ENCODE measurements at places on chromosomes 4 and X. TPM values are rescaled to one million over a fixed set of nuclear protein-coding genes. Genes with fewer than 3 reads are reported as not detected.
A peak's percentile ranks its signal among the peaks of the same experiment; 100 is the strongest.

- no peak for DNase-seq
Measured at GRCh38 chr4:156538651-156539257, 432.8 kb downstream of the PDGFC start.

Gene NHSL2
- 2.3 TPM for total RNA-seq

- peak; percentile 33 for DNase-seq
Measured at GRCh38 chrX:97563531-97564133, 679.9 kb downstream of the RPA4 start.

DNA sequence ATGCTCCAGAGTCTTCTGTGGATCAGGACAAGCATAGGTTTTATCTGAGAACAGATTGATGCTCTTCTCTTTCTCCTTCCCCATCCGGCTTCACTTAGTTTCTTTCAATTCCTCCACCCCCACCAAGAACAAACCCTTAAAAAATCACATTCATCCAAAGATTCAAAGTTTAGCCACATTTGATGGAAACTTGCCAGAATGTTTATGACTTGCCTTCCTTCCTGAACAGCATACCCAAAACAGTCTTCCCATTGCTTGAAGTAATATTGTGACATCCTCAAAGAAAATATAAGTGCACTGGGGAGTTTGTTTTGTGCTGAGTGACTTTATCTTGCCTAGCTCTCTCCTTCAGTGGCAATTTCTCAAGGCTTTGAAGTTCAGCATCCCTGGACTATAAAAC is 83.0 kb downstream of the MAGEB17 start:
- no peak for DNase-seq

GRCh38 chrX:45164995-45165394 is 35.7 kb downstream of the DIPK2B start:
- DNase-seq, result no peak

DNA sequence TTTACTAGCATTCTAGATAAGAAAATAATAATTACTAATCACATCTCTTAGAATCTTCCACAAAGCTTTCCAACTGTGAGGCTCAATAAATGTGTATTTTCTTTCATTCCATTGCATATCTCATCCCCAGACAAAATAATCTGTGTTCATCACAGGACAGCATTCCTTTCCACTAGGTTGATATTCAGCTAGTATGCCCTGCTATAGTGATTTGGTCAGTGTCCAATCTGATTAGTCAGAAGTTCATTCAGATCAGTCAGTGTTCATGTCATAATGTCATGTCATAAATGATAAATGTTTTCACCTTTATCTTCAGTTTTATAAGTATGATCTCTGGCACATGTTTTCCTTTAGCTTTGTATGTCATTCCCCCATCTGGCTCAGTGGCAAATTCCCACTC is 611.4 kb downstream of the KCTD8 start:
- DNase-seq, result no peak

- DNase-seq, result no peak
Measured at GRCh38 chr4:54840430-54840829, 182.7 kb downstream of the KIT start.

GRCh38 chr4:80107374-80107773 is 34.3 kb upstream of the ANTXR2 start:
- no peak for DNase-seq

DNA sequence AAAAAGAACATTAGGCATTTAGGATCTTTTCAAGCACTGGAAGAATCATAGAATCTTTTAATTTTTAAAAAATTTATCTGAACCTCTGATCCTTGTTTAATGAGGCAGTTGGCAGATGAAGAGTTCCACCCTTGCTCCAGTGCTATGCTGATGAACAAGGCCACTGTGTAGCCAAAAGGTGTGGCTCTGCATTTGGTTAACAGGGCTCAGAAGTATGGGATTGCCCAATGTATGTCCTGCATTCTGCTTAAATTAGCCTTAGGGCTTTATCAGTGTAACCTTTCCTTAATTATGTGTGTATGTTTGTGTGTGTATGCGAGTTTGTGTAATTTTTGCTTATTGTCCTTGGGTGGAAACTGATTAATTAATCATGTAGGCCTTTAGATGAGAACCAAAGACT is 43.3 kb upstream of the PPM1K start:
- DNase-seq, result no peak

GRCh38 chr4:8842614-8843013 is 29.0 kb downstream of the HMX1 start:
- no peak for DNase-seq

GRCh38 chrX:152136312-152136711 is 2.1 kb downstream of the MAGEA10 start:
- no peak for DNase-seq

Gene GLRA3
- not detected for total RNA-seq

Gene MAGEA2
- 7.7 TPM for total RNA-seq

GRCh38 chrX:97332963-97333362 is 449.3 kb downstream of the RPA4 start:
- DNase-seq, result no peak

Gene SOX3
- not detected for total RNA-seq

DNA sequence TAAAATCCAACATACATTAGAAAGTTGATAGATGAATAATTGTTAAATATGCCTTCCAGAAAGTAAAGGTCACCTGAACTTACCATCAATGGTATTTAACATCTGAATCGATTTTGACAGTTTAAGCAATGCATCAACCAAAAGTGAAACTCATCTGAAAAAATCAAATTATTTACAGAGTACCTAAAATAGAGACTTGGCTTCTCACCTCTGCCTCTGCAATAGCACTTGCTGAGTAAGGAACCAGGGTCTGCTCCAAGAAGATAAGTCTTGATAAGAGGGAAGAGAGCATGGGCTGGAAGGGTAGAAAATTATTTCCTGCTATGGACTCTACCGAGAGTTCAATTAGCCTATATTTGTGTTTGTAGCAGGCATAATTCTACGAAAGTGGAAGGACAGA is 868.3 kb downstream of the STIM2 start:
- DNase-seq, result no peak

DNA sequence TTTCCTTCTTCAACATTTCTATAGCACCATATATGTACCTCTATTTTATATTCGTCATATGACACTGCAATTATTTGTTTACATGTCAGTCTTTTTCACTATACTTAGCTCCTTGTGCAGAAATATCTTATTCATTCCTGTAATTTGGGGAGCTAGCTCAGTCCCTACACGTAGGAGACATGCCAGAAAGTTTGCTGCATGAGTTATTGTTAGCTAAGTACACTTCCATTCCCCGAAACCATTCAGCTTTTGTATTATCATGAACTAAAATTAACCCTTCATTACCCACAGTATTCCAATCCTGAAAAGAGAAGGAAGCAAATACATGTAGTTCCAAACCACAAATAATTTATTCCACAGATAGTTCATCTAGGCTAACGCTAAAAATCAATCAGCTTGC is 10.2 kb downstream of the CBR4 start:
- DNase-seq, result no peak

- no peak for DNase-seq
Measured at GRCh38 chrX:108157628-108158027, 66.0 kb downstream of the ATG4A start.

Gene UPF3B
- 7.0 TPM for total RNA-seq

DNA sequence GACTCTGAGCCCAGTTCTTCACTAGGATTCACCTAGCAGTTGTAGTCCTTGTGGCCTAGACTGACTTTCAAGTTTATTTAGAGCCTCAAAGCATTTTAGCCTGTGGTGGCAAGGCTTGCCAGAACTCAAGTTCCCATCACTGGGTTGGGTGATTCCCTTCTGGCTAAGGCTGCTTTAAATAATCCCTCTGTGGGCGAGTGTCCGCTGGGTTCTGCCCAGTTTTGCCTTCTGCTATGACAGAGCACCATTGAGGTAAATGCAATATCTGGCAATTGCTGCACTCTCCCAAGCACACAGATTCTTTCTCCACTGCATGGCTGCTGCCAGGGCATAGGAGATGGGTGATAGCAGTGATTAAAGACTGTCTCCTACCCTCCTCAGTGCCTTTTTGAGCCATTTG is 90.8 kb upstream of the RLIM start:
- no peak for DNase-seq

- DNase-seq, result no peak
Measured at GRCh38 chrX:83845397-83845796, 15.5 kb upstream of the CYLC1 start.

Gene MND1
- 20.3 TPM for total RNA-seq

DNA sequence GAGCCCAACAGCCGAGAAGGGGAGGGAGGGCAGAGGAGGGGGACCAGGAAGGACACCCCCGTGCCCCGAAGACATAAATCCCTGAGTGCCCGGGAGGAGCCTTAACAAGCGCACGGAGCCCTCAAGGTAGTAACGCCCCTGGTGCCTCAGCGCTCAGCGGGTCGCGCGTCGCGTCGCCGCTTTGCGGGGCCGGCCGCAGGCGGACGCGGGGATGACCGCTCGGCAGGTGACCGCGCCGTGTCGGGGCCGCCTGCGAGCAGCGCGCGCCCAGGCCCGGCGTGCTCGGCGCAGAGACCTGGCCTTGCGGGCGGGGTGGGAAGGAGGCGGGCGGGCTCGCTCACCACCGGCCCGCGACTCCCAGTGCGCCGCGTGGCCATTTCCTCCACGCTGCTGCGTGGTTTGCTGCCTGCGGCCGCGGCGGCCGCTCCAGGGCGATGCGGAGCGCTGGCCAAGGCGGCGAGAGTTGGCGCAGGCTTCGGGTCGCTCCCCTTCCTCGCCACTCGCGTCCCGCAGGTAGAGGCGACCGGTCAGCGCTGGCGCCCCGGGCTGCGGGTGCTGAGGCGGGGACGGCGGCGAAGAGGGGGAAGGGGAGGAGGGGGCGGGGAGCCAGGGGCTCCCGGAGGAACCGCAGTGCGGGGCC is 632 bp downstream of the CCSER1 start:
- peak; percentile 4 for DNase-seq

Gene NONO
- 413 TPM for total RNA-seq

DNA sequence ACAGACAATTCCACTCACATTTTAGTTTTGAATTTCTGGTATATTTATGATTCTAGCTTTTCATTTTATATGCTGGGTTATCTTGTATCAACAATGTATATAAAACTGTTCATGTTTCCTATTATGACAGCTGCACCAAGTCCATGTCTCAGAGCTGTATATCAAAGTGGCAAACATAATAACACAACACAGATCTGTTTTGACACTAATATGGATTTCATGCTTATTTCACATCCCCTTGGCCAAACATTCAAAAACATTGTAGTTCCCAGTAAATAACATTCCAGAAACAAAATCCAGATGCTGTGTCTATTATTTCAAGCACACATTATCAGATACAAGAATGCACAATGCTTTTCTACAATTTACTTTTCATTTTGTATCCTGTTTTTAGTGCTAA is 380.6 kb upstream of the MAGEB2 start:
- DNase-seq, result no peak

Gene FREM3
- total RNA-seq, result not detected

Gene EOLA2
- 21.0 TPM for total RNA-seq

Gene NEUROG2
- total RNA-seq, result 0.06 TPM

GRCh38 chr4:3010577-3010976 is 47.2 kb downstream of the GRK4 start:
- no peak for DNase-seq

DNA sequence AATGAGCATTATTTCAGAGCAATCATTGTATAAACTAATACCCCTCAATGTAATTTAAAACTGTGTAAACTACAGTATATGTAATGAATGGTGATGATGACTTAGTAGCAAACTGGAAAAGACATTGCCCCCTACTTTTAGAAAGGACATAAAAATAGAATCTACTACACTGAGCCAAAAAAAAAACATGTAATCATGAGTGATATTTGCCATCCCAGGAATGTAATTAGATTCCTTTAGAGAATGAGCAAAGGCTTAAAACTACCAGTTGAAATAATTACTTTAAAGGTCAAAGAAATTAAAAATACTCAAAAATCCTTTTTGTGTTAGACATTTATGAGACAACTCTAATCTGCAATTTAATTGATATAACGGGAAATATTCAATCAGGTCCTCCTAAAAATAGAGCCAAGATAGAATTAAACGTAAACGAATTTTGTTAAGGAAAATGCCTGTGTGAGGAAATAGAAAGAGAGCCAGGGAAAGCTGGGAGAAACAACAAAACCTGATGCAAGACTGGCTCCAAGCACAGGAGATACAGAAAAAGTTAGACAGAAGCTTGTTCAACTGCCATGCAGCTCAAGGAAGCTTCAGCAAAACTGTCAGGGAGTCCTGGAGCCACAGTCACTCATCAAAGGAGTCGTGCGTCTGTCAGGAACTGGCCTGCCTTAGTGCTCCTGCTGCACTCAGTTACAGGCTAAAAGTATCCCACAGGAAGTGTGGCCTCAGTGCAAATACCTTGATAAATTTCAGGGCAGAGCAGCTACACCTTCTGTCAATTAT is 655.7 kb upstream of the INTU start:
- no peak for DNase-seq

DNA sequence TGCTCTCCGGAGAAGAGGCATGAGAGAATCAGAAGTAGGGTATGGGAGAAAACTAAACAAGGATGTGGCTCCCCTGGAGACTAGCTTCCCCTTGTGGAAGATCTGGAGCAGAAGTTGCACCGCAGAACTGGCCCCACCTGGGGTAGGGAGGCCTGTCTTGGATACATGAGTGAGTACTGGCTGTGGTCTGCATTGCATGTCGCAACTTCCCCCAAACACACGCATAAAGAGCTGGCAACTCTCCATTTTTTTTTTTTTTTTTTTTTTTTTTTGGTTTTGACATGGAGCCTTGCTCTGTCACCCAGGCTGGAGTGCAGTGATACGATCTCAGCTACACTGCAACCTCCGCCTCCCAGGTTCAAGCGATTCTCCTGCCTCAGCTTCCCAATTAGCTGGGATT is 119.9 kb downstream of the EGF start:
- DNase-seq, result no peak

Gene TCP11X2
- total RNA-seq, result not detected

DNA sequence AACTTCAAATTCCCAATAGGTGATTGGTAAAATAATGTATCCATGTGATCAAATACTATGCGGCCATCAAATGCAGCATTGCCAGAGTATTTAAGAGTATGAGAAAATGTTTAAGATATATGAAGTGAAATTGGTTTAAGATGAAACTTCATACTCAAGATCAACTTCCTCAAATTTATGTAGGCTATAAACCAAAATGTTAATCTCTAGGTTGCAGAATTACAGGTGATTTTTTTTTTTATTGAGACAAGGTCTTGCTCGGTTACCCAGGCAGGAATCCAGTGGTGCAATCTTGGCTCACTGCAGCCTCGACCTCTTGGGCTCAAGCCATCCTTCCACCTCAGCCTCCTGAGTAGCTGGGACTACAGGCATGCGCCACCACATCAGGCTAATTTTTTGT is 25.3 kb downstream of the ACSL4 start:
- DNase-seq, result no peak

Gene SULT1B1
- total RNA-seq, result 0.74 TPM

- DNase-seq, result peak; percentile 82
Measured at GRCh38 chr4:145679520-145679919, 426 bp upstream of the C4orf51 start.

- DNase-seq, result no peak
Measured at GRCh38 chr4:124282301-124282898, 430.1 kb downstream of the ANKRD50 start.

DNA sequence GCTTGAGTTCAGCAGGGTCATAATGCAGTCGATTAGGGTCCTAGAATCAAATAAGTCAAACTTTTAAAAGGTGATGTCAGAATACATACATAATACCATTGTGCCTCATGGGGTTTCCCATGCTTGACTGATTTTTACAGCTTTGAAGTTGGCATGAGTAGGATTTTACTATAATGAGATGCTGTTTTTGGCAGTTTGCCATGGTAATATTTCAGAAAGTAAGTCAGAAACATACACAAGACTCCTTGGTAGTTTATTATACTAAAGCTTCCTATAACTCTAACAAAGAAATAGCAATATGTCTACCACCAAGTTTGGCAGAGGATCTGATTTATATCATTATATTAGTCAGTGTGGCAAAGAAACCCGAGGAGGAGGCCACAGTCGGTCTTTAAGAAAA is 45.2 kb downstream of the PHKA2 start:
- DNase-seq, result peak; percentile 55

Data from Daoy (cell line).